ENCODE measurements at places on chromosomes 4 and X. TPM values are rescaled to one million over a fixed set of nuclear protein-coding genes. Genes with fewer than 3 reads are reported as not detected.

DNA sequence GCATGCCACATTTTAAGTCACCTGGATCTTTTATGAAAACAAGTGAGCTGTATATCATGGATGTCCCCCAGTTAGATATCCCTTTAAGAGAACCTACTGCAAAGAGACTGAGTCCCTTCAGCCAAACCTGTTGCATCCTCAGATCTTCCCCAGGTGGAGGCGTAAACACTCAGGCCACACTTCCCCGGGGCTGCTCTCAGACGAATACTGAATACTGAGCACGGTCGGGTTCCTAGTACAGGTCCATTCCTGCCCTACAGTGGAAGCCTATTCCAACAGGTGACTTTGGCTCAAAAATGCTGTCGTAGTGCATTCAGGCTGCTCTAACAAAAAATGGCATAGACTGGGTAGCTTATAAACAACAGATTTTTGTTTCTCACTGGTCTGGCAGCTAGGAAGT, 320.2 kb upstream of the CLNK start:
- no peaks in the 10 kb centered on the region for H3K36me3 ChIP-seq
- H3K4me3 ChIP-seq = no peak overlapping the region
- H3K27ac ChIP-seq = no peak overlapping the region
- no peak for DNase-seq
- H3K4me1 ChIP-seq = no peaks in the 10 kb centered on the region

GRCh38 chr4:107094976-107095375, 58.9 kb upstream of the DKK2 start:
- H3K4me3 ChIP-seq = no peak overlapping the region
- no peaks in the 10 kb centered on the region for H3K4me1 ChIP-seq
- H3K27me3 ChIP-seq = no peaks in the 10 kb centered on the region

- H3K36me3 ChIP-seq = no peaks in the 10 kb centered on the region
- no peak for DNase-seq
- no peak overlapping the region for H3K27ac ChIP-seq
- no peak overlapping the region for H3K4me3 ChIP-seq
Measured at GRCh38 chr4:16231570-16232245, 5.4 kb upstream of the TAPT1 start.

DNA sequence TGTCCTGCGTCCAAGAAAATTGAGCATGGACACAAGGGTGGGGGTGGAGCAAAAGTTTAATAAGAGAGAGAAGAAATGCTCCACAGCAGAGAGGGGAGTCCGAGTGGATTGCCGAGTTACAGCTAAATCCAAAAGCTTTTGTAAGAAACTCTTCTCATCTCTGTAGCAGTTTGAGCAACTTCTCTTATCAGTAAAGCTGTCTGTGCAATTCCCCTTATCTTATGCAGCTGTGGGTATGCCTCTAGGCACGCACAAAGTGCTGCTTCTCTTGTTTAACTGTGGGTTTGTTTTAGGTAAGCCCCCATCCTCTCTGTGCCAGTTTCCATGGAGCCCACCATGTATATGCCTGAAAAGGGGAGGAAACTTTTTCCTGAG, 44.8 kb downstream of the HMGB2 start:
- no peaks in the 10 kb centered on the region for H3K27me3 ChIP-seq
- no peaks in the 10 kb centered on the region for H3K36me3 ChIP-seq
- peak overlapping the region; percentile 11 for H3K4me3 ChIP-seq
- no peak overlapping the region for H3K27ac ChIP-seq
- peaks cover 6% of the 10 kb centered on the region for H3K4me1 ChIP-seq

DNA sequence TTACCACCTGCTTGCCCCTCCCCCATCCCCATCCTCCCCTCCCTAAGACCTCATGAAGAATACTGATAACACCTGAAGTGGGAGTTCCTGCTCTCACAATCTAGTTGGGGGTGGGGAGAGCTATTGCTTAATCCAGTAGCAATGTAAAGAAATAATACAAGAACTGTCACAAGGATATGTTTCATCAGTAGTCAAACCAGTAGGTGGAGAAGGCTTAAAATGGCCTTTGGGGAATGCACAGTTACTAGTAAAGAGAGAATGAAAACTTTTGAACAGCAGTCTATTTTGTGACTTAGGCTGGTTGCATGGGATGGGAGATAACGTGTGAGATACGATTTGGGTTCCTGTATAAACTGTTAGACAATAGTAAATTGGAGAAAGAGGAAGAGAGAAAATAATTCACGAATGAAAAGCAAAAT, 6.0 kb downstream of the GALNT7 start:
- no peak overlapping the region for H3K4me3 ChIP-seq
- no peak for DNase-seq
- no peaks in the 10 kb centered on the region for H3K36me3 ChIP-seq
- H3K4me1 ChIP-seq = peaks cover 8% of the 10 kb centered on the region
- no peak overlapping the region for H3K27ac ChIP-seq

DNA sequence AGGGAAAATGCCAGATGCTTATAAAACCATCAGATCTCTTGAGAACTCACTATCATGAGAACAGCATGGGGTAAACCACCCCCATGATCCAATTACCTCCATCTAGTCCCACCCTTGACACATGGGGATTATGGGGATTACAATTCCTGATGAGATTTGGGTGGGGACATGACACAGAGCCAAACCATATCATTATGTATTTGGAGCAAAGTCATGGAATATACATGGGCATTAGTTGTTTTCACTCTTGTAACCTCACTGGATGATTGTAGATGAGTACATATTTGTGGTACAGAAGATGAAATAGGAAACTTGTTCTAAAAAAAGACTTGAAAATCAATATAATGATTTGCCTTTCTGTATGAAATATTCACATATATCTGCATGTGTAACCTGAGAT, 674.5 kb upstream of the BOD1L1 start:
- H3K4me3 ChIP-seq = no peak overlapping the region
- no peaks in the 10 kb centered on the region for H3K36me3 ChIP-seq
- H3K27me3 ChIP-seq = no peaks in the 10 kb centered on the region
- H3K4me1 ChIP-seq = no peaks in the 10 kb centered on the region
- H3K27ac ChIP-seq = no peak overlapping the region
- DNase-seq = no peak

GRCh38 chr4:101148551-101148950, 198.8 kb downstream of the PPP3CA start:
- H3K4me3 ChIP-seq = no peak overlapping the region
- no peaks in the 10 kb centered on the region for H3K4me1 ChIP-seq
- no peaks in the 10 kb centered on the region for H3K27me3 ChIP-seq
- no peaks in the 10 kb centered on the region for H3K36me3 ChIP-seq
- no peak overlapping the region for H3K27ac ChIP-seq
- DNase-seq = no peak

DNA sequence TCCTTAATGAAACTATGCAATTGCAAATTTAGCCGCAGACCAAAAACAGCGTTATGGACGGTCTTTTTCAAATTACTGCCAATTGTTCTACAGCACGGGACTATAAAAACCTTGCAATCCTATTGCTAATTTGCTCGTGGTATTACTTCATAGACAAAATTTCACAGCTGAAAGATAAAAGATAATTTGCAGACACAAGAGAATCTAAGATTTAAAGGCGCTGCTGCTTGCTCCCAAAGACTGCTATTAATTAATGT, 1.4 kb upstream of the CAMK2D start:
- H3K27me3 ChIP-seq = no peaks in the 10 kb centered on the region
- DNase-seq = no peak
- H3K4me1 ChIP-seq = peaks cover 18% of the 10 kb centered on the region
- peak overlapping the region; percentile 97 for H3K4me3 ChIP-seq
- H3K36me3 ChIP-seq = no peaks in the 10 kb centered on the region

CSTF2 gene
- 16.1 TPM for total RNA-seq

GAGE1 gene
- not detected for total RNA-seq

NWD2 gene
- total RNA-seq = not detected

- peak within 1 kb of the TSS; percentile 76 for H3K4me3 ChIP-seq
- peak; percentile 77 for DNase-seq
- peaks cover 6% of the 10 kb centered on the region for H3K4me1 ChIP-seq
- H3K27ac ChIP-seq = peak within 1 kb of the TSS; percentile 82
- no peaks in the 10 kb centered on the region for H3K36me3 ChIP-seq
Measured at GRCh38 chrX:155070975-155071693, at the start of the genes BRCC3, CMC4 and MTCP1. Gene BRCC3, plus strand, starts transcription at chrX:155071508. Its CDS starts 20 bp downstream, at chrX:155071528. Gene CMC4, minus strand, starts transcription at chrX:155071136. Its CDS starts 7,113 bp downstream, at chrX:155064023. Gene MTCP1, minus strand, starts transcription at chrX:155071136. Its CDS starts 5,126 bp downstream, at chrX:155066010.

DNA sequence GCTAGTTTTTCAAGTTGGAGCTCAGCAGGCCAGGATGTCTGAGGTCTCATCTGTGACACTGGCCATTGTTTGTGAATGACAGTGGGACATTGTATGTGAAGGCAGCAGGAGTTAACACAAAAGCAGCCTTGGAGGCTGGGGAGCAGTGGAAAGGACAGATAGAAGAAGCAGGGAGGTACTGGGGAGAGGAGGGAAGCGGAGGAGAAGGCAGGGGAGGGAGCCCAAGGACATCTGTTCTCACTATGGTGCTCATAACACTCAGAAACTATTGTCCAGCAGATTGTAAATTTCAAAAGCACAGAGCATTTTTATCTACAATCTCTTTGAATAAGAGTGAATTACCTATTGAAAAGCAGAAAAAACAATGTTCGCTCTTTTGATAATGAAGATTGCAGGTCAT, 253.6 kb upstream of the DIPK2B start:
- no peaks in the 10 kb centered on the region for H3K4me1 ChIP-seq
- H3K27me3 ChIP-seq = no peaks in the 10 kb centered on the region
- no peak for DNase-seq
- no peak overlapping the region for H3K27ac ChIP-seq
- no peak overlapping the region for H3K4me3 ChIP-seq

CXCL8 gene
- 2.8 TPM for total RNA-seq

- no peaks in the 10 kb centered on the region for H3K4me1 ChIP-seq
- no peak overlapping the region for H3K27ac ChIP-seq
- no peaks in the 10 kb centered on the region for H3K36me3 ChIP-seq
- no peak for DNase-seq
- H3K4me3 ChIP-seq = no peak overlapping the region
- H3K27me3 ChIP-seq = no peaks in the 10 kb centered on the region
Measured at GRCh38 chrX:79524642-79525041, 157.5 kb upstream of the ITM2A start.

Measured in naive thymus-derived CD4-positive, alpha-beta T cell (primary cell).